Brain pericyte (primary cell): ENCODE measurements at places on chromosomes 4 and X.

DNA sequence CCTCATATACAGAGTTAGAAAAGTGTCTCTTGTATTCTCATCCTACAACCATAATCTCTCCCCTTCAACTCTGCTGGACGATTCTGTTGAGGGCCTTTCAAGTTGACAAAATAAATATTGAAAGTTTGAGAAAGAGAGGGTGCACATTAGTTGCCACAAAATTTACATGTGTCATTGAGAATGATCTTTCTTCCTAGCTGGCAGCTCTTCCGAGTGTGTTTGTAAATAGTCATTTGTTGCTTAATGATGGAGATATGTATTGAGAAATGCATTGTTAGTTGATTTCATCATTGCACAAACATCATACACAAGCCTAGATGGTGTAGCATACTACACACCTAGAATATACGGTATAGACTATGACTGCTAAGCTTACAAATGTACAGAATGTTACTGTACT lies 632.8 kb upstream of the AMOT start:
- DNase-seq = no peak

DNA sequence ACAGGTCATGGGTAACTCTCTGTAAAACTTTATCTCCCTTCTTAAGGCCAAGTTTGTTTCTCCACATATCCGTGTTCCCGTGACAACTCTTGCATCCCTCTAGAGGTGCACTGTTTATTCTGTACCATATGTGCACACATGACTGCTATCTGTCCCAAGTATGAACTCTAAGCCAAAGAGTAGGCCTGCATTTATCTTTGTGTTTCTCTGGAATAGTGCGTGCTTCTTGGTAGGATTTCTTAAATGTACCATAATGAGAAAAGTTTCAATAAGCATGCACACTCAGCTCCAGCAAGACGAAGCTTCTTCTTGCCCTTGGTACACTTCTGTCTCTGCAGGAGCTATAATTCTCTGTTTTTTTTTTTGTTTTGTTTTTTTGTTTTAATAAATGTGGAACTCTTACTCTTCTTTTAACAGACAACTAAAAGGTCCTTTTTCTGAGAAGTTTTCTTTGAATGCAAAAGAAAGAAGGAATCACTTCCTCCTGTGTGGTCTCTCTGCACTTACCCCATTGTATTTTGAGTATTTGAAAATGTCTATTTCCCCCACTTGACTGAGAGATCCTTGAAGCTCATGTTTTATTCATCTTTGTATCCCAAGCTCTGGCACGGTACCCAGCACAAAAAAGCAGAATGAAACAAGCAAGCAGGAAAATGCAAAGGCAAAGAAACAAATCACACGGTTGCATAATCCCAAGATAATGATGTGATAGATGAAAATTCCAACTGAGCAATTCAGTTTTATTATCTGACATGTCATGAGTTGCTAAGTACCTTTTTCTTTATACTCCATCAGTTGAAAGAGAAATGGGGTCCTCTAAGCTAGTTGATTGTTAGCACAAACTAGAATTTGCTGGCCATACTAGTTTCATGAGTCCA lies 521.9 kb upstream of the BOD1L1 start:
- DNase-seq = no peak

- no peak for DNase-seq
Observed at GRCh38 chr4:184647266-184648053, 1.8 kb downstream of the CASP3 start.

GRCh38 chr4:123599061-123599919 lies 202.7 kb downstream of the SPRY1 start:
- no peak for DNase-seq

DNA sequence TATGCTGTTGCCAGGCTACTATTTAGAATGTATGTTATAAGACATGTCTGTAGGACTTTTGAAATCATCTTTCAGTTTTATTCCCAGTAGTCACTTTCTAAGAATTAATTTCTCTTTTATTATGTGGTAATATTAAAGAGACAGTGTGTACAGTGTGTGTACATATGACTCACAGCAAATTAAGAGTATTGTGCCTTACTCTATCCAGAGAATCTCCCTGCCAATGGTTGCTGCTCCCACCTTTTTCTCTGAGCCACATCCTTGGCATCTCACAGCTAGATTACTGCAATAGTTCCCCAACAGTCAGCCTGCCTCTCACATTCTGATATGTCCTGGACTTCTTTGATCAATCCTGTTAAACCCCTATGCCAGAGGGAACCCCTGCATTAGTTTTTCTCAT lies 114.5 kb downstream of the ANXA5 start:
- no peak for DNase-seq

GRCh38 chr4:108941904-108942430 lies 179.1 kb upstream of the ETNPPL start:
- DNase-seq = no peak

GRCh38 chrX:153444333-153445011 lies 1.4 kb downstream of the TREX2 start:
- DNase-seq = no peak
